ENCODE measurements at places on chromosomes 5 and 9. TPM values are rescaled to one million over a fixed set of nuclear protein-coding genes. Genes with fewer than 3 reads are reported as not detected.

DNA sequence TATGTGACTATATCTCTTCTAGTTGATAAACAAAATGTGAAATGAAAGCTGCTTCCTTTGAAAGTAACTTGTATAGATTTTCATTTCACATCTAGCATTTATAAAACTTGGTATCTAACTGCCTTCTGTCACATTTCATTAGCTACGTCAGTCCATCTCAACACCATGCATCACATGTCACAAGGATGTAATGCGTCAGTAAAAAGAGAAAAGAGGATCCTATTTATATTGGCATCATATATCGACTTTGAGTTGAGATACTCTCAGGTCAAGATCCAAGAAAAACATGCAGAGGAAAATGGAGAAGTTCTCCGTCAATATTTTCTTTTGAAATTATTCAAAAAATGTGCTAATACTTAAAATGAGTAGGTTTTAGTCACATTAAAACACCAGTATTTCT, 1211.2 kb downstream of the EFNA5 start:
- DNase-seq: no peak

DNA sequence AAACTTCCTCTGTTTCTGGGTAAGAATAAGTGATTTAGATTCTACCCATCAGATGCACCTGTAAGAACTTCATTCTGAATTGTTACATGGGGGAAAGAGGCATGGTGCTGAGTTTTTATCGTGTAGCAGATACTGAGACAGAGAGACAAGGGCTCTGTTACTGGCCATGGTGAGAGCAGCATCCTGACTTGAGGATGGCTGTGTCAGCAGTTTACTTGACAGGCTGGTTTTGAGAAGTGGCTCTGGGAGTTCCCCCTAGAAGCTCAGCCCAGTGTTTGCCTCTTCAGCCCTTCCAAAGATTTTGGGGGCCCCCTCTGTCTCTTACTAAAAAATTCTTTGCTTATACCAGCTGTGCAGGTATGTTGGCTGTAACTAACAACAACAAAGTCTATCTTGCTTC, 510.5 kb downstream of the LRRC70 start:
- no peak for DNase-seq

The AKNA gene
- total RNA-seq: 247 TPM

The UNC5A gene
- not detected for total RNA-seq

GRCh38 chr5:95850391-95850894, 27.9 kb upstream of the GLRX start:
- no peak for DNase-seq

The CNTFR gene
- not detected for total RNA-seq

DNA sequence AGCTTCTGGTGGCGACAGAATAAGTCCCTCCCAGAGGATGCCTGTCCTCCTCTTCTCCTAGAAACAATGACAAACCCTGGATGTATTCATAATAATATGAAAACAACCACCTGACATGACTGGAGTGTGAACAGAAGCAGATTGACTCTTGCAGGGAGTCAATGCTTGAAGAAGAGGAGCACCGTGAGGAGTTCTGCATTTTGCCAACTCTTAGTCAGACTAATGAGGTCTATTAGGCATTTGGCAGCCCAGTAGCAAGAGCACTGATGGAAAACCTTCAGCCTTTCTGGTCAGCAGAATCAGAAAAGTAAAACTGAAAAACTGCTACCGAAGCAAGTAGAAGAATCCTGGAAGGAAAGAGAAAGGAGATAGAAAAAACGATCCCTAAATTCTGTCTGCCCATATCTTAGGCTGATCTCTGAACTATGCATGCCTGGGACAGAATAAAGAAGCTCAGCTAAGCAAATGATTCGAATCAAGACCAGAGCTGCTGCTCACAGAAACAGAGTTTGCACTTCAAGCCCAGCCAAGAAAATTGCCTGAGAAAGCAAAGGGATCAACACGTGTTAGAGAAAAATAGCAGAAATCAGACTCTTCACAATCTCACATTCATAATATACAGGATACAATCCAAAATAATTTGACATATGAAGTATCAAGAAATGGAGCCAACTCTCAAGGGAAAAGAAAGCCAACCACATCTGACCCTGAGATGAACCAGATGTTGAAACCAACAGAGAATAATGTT, 69.5 kb upstream of the OSMR start:
- no peak for DNase-seq

DNA sequence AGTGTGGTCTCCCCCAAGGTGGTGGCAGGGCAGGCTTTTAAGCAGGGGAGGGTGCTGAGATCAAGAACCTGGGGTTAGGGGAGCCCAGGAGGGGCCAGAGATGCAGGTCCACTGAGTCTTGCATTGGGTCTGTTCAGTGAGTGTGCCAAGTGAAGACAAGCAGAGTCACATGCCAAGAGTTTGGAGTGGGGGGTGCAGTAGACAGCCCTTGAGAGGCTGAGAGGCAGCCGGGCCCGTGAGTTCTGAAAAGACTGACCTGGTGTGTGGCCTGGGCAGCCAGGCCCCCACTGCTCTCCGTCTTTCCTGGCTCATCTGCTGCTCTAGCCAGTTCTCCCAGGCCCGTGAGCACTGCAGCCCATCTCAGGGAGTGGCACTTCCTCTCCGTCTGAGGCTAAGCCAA, 120.0 kb downstream of the DAB2IP start:
- DNase-seq: no peak

GRCh38 chr9:104589626-104590025, 9.6 kb downstream of the OR13C5 start:
- no peak for DNase-seq

The IL4 gene
- total RNA-seq: not detected

The DDX46 gene
- total RNA-seq: 35.5 TPM

DNA sequence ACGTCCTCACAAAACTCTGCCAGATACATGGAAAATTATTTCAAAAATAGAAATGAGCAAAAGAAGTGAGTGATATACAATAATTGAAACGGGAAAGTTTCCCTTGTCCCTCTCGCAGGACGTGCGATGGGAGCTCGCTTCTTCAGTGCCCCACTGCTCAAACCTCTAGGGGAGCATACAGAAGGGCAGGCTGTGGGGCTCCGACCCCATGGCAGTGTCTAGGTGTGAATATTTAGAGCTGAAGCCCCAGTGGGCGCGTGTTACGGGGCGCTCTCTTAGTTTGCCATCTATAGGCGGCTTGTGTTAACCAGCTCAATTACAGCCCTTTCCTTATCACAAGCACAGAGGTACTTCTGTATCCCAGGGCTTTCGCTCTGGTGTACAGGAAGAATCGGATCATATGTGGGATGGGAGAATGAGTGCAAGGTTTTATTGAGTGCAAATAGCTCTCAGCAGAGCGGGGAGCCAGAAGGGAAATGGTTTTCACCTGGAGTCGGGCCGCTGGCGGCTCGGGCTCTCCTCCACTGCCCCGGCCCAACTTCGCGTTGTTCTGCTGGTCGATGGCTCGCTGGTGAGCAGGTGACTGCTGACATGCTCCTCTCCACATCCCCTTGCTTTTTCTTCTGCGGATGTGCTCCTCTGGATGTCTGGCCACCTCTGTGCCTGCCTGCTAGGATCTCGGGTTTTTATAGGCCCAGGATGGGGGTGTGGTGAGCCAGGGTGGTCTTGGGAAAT, 334.0 kb upstream of the PTPRD start:
- no peak for DNase-seq

The PRRX2 gene
- not detected for total RNA-seq

GRCh38 chr5:61949054-61949678, 356.8 kb upstream of the KIF2A start:
- DNase-seq: no peak

- DNase-seq: no peak
Measured at GRCh38 chr5:81922854-81923279, 49.0 kb upstream of the ATG10 start.

DNA sequence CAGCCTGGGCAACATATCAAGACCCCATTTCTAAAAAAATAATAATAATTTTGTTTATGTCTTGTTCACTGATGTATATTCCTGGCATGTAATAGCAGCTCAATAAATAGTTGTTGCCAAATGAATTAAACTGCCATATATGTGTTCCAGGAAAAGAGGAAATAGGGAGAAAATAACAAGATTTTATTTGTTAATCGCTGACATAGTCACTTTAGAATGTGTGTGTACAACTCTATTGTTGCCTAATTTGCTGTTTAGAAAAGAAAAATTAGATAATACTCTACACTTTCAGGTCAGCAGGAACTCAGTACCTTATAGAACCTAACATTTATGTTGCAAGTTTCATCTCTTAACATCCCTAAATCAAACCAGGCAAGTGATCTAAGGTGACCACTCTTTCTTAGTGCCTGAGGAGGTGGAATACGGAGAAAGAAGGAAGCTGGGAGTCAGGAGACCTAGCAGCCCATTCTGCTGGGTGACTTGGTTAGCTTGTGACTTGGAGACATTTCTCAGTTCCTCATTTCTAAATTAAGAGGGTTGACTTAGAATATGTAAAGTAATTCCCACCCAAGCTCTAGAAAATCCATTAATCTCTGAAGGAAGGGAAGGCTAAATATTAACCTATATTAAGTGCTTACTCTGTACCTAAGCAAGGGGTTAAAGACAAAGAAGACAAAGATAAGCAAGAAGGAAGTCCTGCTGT, 110.3 kb upstream of the IQGAP2 start:
- no peak for DNase-seq

GRCh38 chr5:136810261-136810801, 445.0 kb upstream of the TRPC7 start:
- DNase-seq: no peak

DNA sequence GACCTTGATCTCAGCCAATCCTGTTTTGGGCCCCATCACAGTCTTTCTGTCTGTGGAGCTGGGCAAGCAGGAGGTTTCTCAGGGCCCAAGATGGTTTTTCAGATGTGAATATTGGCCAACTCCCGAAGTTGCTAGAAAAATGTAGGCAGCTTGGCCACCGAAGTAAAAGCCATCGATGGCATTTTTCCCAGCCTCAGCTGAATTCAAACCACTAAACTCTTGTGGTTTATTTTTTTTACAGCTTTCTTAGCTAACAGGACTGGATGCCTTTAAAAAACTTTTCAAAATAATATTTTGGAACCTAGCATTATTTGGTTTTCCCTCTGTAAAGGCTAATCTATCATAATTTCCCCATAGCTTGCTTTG, 102.5 kb upstream of the ERCC6L2 start:
- DNase-seq: no peak

The SPINK13 gene
- not detected for total RNA-seq

DNA sequence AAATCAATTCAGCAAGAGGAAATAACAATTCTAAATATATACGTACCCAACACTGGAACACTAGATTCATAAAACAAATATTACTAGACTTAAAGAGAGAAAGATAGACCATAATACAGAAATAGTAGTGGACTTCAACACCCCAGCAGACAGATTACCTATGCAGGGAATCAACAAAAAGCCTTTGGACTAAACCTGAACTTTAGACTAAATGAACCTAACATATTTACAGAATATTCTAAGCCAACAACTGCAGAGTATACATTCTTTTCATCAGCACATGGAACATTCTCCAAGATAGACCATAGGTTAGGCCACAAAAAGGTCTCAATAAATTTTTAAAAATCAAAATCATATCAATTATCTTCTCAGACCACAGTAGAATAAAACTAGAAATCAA, 32.9 kb upstream of the BARX1 start:
- no peak for DNase-seq

DNA sequence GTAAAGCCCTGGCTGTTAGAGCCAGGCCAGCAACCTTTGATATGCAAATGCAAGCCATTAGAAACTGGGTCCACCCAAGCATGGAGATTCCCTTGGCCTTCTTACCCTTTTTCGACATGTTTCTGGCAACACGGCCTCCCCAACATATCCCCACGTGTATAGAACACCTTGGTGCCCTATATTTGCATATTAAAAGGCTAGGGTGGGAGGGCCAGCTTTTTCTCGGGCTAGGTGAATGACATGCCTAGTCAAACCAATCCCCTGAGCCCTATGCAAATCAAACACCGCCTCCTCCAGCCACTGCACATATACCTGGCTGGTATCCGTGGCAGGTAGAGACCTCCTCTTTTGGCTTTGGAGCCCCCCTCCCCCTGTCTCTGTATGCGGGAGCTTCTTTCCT, 55.6 kb upstream of the ZFR start:
- no peak for DNase-seq

GRCh38 chr5:123802298-123802951, 290.4 kb downstream of the CSNK1G3 start:
- no peak for DNase-seq

DNA sequence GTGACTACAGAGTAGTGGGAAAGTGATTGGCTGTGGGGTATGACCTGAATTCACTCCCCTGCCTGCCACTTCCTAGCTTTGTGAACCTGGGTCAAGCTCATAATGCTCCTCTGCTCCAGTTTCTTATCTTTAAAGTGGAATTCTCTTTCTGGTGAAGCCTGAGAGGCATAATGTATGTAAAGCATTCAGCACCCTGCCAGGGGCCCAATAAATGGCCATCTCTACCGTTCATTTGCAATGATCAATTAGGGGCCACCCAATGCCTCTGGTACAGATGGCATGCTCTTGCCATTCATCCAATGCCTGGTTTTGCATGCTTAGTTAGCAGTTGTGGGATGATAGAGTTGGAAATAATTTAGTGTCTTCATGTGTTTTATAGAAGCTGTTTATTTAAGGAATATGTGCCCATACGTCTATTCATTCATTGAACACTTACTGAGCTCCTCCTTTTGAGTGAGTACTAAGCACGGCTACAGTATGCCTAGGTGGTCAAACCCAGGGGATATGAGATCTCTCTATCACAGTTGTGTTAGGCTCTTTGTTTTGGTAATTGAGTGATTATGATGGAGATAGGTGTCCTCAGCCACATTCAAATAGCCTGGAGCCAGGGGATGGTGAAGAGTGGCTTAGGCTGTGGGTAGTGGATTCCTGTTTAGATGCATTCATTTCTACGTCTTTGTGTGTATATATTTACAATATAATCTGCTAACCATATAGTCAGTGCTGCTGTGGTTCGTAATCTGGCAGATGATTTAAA, 15.3 kb downstream of the ZNF462 start:
- DNase-seq: no peak

- no peak for DNase-seq
Measured at GRCh38 chr5:114070093-114070722, 291.7 kb upstream of the KCNN2 start.

DNA sequence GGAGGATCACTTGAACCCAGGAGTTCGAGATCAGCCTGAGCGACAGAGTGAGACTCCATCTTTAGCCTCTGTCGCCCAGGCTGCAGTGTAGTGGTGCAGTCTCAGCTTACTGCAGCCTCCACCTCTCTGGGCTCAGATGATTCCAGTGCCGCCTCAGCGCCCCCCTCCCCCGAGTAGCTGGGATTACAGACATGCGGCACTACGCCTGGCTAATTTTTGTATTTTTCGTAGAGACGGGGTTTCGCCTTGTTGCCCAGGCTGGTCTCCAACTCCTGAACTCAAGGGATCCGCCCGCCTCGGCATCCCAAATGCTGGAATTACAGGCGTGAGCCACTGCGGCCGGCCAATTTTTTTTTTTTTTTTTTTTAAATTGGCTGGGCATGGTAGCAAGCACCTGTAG, 2.3 kb upstream of the HSPA9 start:
- DNase-seq: no peak

The RELL2 gene
- total RNA-seq: 10.9 TPM

The FAM151B gene
- total RNA-seq: 0.61 TPM

GRCh38 chr5:134132372-134133187, 18.1 kb downstream of the TCF7 start:
- DNase-seq: peak; percentile 84

The PCDHB10 gene
- total RNA-seq: not detected

Data from CD4-positive, alpha-beta T cell (primary cell).